Inflammatory macrophage treated with lipopolysaccharide for 1 hour (primary cell): ENCODE measurements at places on chromosomes 7 and 10.
A peak's percentile ranks its signal among the peaks of the same experiment; 100 is the strongest.

GRCh38 chr10:51270936-51271530, 196.7 kb downstream of the PRKG1 start:
- DNase-seq = no peak

GRCh38 chr7:22561895-22562593, 62.1 kb upstream of the STEAP1B start:
- DNase-seq = no peak

- DNase-seq = no peak
These were observed 1259.7 kb downstream of the TYW1 start for GRCh38 chr7:68256295-68256694.

DNA sequence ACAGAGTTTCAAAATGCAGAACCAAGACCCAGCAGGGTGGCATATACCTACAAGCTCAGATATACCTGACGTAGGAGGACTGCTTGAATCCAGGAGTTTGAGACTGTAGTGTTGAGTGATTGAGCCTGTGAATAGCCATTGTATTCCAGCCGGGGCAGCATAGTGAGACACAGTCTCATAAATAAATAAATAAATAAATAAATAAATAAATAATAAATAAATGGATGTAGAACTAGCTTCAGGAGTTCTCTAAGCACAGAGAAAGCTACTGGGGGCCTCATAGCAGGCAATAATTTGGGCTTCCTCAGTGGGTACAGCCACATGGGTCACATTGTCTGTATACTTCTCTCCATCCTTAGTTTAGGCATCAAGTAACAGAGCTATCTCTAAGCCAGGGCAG, 906.8 kb downstream of the LRMDA start:
- no peak for DNase-seq

DNA sequence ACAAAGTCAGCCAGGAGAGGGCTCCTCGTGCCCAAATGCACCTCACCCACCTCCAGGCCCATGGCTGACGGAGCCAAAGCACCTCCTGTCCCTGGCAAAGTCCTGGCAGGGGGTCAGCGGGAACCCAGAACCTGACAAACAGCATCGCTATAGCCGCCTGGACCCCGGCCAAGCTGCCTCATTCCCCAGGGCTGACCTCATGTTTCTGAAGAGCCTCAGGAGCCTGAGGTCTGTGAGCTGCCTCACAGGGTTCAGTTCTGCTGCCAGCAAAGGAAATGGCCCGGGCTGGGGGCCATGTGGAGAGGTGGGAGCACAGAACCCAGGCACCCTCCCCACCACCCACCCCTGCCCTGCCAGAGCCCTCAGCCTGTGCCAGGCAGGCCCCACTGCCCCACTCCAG, 4.2 kb upstream of the NANOS1 start:
- DNase-seq = no peak

GRCh38 chr7:108253275-108254044, 123.3 kb upstream of the LAMB4 start:
- no peak for DNase-seq

- no peak for DNase-seq
These were observed 11.7 kb downstream of the PRF1 start for GRCh38 chr10:70590655-70591416.

DNA sequence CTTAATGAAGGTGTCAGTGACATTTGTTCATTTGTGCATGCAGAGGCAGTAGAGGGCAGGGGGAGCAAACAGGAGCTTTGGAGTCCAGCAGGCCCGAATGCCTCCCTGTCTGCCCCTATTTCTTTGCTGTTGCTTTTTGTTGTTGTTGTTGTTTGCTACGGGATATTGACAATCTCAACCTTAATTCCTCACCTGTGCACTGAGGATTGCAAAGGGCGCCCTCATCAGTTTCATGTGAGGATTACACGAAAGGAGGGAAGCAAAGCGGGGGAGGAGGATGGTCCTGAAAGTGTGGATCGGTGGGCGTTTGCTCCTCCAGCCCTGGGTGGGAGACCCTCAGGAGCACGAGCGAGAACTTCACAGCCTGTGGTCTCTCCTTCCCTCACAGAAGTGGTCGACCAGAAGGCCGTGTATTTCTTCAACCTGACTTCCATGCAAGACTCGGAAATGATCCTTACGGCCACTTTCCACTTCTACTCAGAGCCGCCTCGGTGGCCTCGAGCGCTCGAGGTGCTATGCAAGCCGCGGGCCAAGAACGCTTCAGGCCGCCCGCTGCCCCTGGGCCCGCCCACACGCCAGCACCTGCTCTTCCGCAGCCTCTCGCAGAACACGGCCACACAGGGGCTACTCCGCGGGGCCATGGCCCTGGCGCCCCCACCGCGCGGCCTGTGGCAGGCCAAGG, 9.6 kb downstream of the GDF10 start:
- peak; percentile 5 for DNase-seq

GRCh38 chr10:24344279-24344678, 135.3 kb downstream of the KIAA1217 start:
- DNase-seq = no peak

- DNase-seq = peak; percentile 91
These were observed 8.5 kb downstream of the RASSF4 start for GRCh38 chr10:44968091-44968490.

GRCh38 chr10:70918851-70919530, 30.6 kb upstream of the PCBD1 start:
- DNase-seq = no peak

DNA sequence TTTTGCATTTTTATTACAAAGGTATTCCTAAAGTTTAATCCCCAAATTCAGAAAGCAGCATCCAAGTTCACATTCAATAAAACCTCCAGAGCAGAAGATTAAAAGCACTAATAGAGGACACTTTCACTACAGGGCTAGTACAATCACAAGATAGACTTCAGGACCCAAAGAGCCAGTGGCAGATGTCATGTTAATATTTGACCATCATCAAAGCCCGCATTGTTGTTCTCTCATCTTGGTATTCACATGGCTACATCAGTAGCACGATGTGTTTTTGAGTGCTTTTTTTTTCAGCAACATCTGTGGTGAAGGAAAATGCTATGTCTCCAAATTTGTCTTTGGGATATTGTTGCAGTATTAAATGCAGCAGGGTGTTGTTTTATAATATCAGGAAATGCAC, 134.3 kb downstream of the ARL4A start:
- DNase-seq = no peak

GRCh38 chr7:139264220-139264619, 33.2 kb downstream of the UBN2 start:
- DNase-seq = no peak

- no peak for DNase-seq
These were observed 129.7 kb upstream of the PPP2R2D start for GRCh38 chr10:131770946-131771633.
